ENCODE measurements at places on chromosomes 2 and 18.

DNA sequence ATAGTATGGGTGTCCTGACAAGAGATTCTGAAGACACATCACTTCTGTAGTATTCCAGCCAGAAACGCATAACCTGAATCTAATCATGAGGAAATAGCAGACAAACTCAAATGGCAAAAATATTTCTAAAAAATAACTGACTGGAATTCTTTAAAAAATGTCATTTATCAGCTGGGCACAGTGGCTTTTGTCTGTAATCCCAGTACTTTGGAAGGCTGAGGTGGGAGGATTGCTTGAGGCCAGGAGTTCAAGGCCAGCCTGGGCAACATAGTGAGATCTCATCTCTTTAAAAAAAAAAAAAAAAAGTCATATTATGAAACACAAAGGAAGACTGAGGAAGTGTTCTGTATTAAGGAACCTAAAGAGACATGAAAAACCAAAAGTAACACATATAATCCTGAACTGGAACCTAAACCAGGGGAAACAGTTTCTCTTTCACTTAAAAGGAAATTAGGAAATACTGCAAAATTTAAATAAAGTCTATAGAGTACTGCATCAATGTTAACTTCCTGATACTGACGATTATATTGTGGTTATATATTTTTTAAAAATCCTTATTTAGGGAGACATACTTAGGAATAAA is 29.9 kb downstream of the SESTD1 start:
- DNase-seq, result no peak

GRCh38 chr2:224085246-224085645 is 46.2 kb upstream of the SERPINE2 start:
- no peak for DNase-seq

DNA sequence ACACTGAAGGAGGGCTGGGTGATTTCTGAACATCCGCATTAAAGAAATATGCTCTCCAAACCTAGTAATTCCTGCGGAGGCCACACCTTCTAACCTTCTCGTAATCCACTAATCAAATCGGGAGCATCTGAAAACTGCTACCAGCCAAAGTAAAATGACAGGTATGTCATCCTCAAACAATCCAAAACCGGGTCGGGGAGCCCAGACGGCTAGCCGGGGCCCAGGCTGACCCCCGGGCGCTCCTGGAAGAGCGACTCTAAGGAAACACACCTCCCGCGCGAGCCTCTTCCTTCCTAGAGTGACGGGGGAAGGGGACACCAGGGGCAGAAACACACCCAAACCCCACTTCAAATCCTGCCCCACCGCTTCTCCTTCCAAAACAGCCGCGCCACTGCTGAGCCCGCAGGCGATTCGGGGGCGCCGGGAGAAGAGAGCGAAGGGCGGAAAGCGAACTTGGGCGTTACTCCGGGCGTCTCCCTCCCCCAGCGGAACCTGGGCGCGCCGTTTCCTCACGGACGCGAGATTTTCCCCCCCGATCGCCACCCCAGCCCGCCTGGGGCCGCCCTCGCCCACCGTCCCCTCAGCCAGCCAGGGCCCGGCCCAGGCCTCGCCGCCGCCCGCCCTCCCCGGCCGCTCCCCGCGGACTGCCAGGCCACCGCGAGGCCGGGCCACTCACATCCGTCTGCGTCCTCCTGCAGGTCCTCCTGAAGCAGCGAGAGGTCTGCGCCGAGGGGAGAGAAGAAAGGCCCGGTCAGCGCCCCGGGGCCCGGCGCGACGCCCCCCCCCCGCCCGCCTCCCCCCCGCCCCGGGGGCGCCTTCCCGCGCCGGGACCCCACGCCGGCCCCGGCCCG is 584 bp downstream of the PPP4R1 start:
- DNase-seq, result peak; percentile 25

- DNase-seq, result no peak
These were observed 49.7 kb downstream of the APOB start for GRCh38 chr2:20994130-20994529.

DNA sequence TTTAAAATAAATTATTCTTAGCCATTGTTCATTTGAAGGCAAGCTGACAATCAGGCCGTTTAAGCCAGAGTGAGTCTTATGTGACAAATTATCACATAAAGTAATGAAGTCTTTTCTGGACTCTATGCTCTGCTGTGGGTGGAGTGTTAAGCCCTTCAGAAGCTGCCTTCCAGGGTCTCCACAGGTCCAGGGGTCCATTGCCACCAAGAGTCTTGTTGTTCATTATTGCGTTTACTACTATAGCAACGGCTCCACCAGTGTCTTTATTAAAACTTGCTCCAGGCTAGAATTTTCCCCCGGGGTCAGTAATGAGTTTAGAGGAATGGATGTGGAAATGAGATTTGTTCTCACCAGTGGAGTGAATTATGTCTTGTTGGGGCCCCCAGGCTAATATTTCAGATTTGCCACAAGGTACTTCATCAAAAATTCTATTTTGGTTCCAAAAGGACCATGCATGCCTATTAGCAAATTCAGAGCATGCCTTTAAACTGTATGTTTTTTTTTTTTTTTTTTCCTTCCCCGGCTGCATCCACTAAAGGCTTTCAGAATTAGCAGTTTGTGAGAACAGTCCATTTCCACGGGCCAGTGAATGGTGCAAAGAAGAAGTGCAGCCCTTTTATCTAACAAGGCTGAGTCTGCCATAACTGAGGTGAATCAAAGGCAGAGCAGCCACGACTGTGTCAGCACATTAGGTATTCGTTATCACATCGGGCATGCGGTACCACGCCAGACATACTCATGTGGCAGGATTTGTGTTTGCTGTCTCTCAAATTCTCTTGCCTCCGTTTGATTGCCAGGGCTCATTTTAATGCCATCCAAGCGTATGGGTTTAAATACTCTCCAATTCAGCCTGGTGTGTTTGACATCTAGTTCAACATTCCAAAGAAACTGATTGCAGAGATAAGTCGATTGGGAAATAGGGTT is 26.2 kb upstream of the LRRTM1 start:
- DNase-seq, result no peak

GRCh38 chr18:24014062-24014985 is at the start of gene TTC39C:
TTC39C (plus strand) TSS chr18:24014754; CDS start chr18:24014872, 118 bp downstream.
- DNase-seq, result peak; percentile 79

GRCh38 chr18:62448426-62448825 is 74.4 kb upstream of the ZCCHC2 start:
- no peak for DNase-seq

GRCh38 chr2:226198956-226199355 is 600.7 kb downstream of the IRS1 start:
- no peak for DNase-seq

DNA sequence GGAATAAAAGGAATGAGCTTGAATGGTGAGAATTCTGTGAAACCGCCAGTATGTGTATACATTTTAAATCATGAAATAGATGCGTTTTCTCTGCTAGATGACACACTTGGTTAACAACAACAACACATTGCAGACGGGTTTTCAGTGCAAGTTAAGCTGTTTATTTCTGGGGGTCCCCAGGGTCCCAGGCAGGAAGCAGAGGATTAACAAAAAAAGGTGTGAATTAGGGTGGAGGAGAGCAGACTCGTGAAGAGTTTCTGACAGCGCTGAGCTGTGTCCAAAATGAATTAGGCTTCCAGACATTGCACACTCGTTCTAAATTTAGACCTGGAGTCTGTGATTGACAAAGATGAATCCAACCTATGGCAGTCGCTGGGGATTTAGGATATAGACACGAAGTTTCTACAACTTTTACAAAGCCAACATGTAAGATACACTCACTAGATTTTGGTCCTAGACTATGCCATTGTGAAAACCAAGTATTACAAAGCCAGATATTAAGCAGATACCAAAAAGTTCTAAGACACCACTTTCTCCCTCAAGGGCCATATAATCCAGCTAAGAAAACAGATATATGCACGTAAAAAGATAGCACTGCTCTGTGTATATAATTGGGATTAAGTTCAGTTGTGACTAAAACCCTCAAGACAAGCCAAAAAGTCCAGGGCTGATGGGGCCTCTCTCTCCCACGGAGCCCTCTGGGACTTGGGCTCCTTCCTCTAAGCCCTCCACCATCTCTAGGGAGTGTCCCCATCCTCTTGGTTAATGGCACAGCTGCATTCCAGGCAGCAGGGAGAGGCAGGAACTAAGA is 120.2 kb downstream of the ACAA2 start:
- no peak for DNase-seq

- DNase-seq, result peak; percentile 19
These were observed 7.3 kb downstream of the IL36G start for GRCh38 chr2:112985090-112985489.

DNA sequence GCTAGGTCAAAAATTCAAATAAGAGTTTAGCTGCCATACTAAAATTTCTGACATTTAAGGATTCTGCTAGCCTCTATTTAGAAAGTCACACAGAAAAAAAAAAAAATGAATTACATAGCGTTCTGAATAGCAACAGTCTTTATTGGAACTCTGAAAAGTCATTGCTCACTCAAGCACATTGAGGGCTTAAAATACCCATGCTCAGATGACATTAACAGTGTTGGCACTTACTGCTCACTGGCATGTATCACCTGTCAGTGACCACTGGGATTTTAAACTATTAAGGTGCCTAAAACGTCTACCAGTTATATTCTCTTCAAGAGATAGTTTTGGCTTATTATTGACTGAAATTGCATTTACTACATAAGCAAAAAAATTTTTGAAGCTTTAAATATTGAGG is 468.0 kb upstream of the SPHKAP start:
- DNase-seq, result no peak

GRCh38 chr2:230668184-230668938 is 44.3 kb upstream of the CAB39 start:
- DNase-seq, result peak; percentile 65

- no peak for DNase-seq
These were observed 67.5 kb upstream of the SCG2 start for GRCh38 chr2:223669453-223670225.

DNA sequence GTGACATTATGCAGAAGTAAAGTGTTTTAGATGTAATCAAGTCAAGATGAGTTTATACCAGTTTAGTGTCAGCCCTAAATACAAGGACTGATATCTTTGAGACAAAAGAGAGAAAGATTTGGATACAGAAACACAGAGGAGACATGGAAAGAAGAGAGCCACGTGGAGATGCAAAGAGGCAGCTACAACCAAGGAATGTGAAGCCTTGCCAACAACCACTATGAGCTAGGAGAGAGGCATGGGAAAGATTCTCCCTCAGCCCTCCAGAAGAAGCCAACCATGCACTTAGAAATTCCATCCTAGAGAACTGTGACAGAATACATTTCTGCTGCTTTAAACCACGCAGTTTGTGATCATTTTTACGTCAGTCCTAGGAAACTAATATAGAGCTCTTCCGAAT is 217.2 kb downstream of the DOK6 start:
- DNase-seq, result no peak

GRCh38 chr2:140472676-140473075 is 1658.1 kb downstream of the LRP1B start:
- DNase-seq, result no peak

GRCh38 chr2:204492417-204492816 is 52.9 kb upstream of the PARD3B start:
- DNase-seq, result no peak

DNA sequence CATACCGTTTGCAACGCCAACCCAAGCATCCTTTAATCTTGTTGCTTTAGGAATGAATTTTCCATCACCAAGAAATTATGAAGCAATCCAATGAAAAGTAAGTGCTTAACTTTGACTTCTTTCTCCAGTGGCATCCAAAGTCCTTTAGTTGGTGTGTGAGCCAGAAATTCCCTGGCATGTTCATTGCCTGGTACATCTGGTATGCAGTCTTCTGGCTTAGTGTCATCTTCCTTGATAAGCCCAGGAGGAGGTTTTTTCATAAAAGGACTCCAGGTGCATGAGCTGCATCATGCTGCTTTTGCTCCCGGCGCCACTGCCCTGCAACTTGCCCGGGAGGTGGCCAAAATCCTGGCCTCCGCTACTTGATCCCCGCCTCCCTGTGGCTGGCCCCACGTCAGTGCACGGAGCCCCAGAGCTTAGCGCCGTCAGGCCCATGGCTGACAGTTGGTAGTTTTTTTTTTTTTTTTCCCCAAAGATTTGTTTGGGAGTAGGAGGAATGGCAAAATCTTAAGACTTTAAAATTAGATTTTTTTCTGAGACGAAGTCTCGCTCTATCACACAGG is 58.7 kb downstream of the PUM2 start:
- no peak for DNase-seq

- no peak for DNase-seq
These were observed 127.8 kb downstream of the OSR1 start for GRCh38 chr2:19230626-19231025.

DNA sequence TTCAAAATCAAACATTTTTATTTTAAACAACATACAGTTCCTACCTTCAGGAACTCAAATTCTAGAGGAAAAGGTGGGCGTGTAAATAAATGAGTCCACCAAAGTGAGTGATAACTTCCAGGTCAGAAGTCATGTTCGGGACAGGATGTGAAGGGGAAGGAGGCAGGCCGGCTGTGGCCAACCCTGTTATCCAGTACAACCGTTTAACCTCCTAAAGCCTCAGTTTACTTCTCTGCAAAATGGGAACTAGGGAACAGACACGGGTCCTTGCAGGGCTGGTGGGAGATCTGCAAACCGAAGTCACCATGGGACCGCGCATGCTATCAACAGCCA is 373 bp downstream of the EIPR1 start:
- DNase-seq, result no peak

DNA sequence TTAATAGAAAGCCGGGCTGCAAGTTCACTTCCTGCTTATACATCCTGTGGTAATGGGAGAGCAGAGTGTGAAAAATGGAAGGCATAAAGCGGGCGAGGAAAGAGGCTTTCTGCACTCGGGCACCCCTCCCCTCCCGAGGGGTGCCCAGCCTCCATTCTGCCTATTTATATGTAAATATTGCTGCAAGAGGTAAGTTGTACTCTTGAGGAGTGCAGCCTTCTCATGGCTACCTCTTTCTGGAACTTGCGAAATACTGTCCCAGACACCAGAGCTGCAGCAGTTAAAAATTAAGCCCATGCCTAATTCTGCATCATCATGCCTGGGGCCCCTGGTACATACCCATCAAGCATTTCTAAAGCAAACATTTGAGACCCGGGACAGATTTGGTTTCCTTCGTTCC is 156.0 kb downstream of the GBX2 start:
- no peak for DNase-seq

DNA sequence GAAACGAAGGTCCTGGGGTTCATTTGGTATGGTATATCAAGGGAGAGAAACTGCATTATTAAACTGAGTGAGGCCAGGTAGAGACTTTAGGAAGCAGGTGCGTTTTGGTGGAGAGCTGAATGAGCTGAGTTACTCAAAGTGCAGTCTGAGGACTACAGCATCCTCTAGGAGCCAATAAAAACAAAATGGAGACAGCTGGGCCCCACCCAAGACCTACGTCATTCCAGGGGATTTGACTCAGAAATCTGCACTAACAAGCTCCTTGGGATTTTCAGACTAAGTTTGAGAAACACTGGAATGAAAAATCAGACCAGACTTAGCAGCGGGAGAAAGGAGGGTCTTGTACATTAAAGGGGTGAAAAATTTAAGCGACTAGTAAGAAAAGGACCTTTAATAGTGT is 131.5 kb downstream of the UXS1 start:
- DNase-seq, result no peak

- DNase-seq, result no peak
These were observed 64.6 kb downstream of the NEB start for GRCh38 chr2:151669585-151670081.

Measured in CD4-positive, alpha-beta T cell treated with Interleukin-15 for 1 hour (primary cell).